ENCODE measurements at places on chromosomes 1 and 21.

DNA sequence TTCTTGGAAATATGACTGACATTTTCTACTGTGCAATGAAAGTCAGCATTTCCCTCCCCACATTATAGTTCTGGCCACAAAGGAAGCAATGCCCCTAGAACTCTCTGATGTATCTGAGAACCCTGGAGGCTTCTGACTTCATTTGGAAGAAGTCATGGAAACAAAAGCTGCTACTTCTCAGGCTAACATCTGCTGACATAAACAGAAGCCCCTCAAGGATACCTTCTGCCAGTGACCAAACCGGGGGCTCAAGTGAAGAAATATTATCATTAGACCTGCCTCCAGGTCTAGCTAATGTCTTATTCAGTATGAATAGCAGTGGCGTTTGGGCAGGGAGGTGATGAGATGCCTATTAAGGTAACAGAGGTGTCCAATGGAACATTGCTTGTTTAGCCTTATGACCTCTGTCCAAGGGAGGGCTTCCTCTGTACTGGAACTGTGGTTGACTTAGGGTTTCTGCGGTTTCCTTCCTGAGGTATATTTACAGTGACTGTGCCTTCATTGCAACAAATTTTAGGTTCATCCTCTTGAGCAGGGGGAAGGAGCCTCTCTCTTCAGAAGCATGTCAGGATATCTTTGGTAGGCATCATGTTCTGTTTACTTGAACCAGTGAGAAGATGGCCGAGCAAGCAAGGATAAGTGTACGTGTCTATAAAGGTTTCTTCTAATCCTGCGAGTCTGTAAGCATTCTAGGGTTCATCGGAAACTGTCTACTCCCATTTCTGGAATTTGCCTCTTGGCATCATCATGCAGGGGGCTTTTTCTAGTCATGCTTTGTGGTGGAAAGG is 161.7 kb downstream of the PBX1 start:
- DNase-seq = no peak

- no peak for DNase-seq
These were observed 2.7 kb downstream of the ZBED6 start for GRCh38 chr1:203797948-203798655.

- no peak for DNase-seq
These were observed 19.1 kb downstream of the MATN1 start for GRCh38 chr1:30704271-30704670.

- DNase-seq = no peak
These were observed 6.8 kb downstream of the ETV3L start for GRCh38 chr1:157092831-157093230.

DNA sequence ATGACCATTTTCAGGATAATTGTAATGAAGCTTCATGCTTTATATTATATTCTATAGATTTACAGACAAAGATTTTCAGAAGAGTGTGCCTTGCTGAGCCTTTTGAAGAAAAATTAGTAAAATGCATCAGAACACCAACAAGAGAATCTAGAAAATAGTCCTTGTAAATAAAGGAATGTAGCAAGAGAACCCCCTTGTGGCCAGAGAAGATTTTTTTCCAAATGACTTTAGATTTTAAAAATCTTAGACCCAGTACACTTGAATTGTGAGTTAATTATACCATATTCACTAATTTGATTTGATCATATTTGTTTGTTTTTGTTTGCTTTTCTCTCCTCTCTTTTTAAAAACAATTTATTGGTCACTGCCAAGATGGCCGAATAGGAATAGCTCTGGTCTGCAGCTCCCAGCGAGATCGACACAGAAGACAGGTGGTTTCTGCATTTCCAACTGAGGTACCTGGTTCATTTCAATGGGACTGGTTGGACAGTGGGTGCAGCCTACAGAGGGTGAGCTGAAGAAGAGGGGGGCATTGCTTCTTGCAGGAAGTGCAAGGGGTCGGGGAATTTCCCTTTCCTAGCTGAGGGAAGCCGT is 12.8 kb upstream of the IFI44L start:
- no peak for DNase-seq

GRCh38 chr1:64245495-64245894 is 42.1 kb downstream of the UBE2U start:
- DNase-seq = peak; percentile 5

GRCh38 chr1:246270236-246270635 is 236.8 kb downstream of the SMYD3 start:
- DNase-seq = no peak

DNA sequence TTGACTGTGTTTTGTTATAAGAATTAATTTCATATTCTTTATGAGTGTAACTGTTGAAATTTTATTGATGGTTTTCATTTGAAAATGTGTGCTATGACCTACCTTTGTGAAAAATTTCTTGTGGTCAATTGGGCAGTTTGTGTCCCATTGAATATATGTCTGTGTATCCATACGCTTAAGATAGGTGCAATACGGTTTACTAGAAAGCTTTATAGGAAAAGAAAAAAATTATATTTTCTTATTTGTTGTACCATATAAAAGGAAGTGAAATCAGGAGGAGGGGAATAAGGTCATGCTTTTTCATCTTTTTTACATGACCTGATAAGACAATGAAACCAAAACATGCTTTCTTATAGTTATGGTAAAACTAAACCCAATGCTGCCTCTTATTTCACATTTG is 807.7 kb downstream of the USP25 start:
- DNase-seq = no peak

DNA sequence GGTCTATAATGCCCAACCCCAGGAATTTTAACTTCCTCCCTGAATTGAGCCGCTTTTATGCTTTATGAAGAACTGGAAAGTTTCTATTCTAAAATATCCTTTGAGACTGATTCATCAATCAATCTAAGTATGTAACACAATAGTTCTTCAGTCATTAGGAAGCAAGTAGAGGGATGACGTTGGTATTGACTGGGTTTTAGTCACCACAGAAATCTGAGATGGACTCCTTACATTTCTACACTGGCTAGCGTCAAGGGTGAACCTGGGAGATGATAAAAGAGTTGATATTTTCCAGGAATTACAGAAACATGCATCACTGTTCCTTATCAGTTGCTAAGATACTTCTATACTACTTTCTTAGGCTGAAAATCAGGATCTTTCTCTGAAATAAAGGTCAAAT is 308.0 kb downstream of the HMCN1 start:
- DNase-seq = no peak

- DNase-seq = peak; percentile 37
These were observed at the start of gene FNDC10 for GRCh38 chr1:1599935-1600860. Gene FNDC10, minus strand, starts transcription at chr1:1600135. Its CDS starts 120 bp downstream, at chr1:1600015.

GRCh38 chr1:234781241-234782065 is 171.5 kb upstream of the IRF2BP2 start:
- DNase-seq = peak; percentile 24

GRCh38 chr1:30487042-30487441 is 236.3 kb downstream of the MATN1 start:
- no peak for DNase-seq

DNA sequence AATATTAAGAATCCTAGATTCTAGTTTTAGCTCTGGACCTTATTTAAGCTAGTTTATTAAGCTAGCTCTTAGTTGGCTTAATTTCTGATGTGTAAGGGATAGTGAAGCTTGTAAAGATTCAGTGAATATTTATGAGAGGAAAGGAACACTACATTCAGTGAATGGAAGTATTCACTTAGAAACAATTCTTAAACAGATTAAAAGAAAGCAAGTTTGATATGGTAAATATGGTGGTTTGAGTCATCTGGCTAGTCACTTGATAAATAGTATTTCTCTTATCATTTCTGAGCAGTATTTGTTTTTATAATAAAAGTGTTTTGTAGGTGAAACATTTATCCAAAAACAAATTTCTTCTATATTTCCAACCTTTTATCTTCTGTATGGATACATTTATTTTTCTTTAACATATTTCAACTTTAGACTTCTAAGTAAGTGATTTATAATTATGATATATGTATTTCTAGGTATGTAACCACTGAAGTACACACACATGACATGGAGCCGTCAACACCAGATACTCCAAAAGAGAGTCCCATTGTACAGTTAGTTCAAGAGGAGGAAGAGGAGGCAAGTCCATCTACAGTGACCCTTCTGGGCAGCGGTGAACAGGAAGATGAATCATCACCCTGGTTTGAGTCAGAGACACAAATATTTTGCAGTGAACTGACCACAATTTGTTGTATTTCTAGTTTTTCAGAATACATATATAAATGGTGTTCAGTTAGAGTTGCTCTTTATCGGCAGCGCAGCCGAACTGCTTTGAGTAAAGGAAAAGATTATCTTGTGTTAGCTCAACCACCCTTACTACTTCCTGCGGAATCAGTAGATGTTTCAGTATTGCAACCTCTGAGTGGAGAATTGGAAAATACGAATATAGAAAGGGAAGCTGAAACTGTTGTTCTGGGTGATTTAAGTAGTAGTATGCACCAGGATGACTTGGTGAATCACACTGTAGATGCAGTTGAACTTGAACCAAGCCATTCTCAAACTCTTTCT is 55.6 kb downstream of the SUCO start:
- no peak for DNase-seq

GRCh38 chr1:28984311-28984684 is 69.9 kb downstream of the EPB41 start:
- no peak for DNase-seq

DNA sequence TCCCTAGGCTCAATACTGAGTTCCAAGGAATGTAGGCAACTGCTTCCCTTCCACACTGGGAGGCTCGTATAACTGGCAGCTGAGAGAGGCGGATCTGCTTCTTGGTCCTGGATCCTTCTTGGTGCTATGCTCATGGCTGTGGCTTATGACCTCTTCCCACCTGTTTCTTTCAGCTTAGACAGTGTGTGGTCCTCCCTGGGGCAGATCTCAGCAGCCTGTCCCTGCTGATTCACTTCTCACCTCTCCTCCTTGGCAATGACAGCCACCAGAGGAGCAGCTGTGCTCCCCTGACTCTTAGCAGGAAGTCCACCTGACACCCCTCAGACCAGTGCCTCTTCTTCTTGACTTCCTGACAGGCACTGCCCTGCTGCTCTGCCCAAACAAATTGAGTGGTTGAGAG is 75.1 kb upstream of the PTGFRN start:
- DNase-seq = no peak

DNA sequence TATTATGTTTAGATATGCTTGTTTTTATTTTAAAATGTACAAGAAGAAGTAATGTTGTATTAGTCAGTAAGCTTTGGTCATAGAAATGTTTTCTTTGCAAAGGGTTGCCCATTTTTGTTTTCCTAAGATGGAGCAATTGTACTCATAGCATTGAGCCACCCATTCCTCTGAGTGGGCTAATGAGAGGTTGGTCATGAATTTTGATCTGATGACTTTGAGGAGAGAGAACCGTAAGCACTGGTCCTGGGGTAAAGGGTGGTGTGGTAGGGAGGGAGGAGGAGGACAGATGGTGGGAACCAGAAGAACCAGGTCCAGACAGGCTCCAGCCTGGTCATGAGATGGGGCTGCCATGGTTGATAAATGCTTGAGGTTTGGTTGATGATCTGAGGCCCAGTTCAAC is 15.9 kb upstream of the SLC6A9 start:
- DNase-seq = no peak

DNA sequence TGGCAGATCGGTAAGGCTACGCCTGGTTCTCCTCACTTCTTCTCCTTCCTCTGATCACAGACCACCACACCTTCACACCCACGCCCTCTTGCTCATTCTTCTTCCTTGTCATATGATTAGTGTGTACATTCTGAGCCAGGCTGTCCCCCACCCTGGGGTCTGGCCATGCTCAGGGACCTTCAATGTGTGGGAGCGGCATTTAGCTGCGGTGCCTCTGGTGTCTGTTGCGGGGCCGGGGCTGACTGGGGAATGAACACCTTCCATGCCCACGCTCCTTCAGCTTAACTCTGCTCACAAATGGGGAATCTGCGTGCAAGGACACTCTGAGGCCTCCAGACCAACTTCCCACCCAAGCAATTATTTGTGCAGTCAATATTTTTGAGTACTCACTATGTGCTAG is 29.4 kb downstream of the QSOX1 start:
- DNase-seq = no peak

DNA sequence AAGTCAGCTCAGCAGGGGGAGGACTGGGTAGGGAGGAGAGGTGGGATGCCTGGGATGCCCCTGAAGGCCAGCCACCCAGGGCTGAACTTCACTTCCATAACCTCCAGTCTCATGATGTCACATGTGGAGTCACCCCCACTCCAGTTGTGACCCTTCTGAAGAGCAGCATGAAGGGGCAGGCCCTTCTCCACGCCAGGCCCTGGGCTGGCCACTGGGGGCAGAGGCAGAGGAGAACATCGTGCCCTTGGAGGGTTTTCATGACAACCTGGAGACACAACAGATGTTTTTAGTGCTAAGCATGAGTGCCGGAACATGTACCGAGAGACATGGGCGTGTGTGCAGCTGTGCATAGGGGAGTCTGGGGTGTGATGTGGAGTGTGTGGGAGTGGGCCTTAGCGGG is 37.6 kb downstream of the FAAH start:
- DNase-seq = no peak

DNA sequence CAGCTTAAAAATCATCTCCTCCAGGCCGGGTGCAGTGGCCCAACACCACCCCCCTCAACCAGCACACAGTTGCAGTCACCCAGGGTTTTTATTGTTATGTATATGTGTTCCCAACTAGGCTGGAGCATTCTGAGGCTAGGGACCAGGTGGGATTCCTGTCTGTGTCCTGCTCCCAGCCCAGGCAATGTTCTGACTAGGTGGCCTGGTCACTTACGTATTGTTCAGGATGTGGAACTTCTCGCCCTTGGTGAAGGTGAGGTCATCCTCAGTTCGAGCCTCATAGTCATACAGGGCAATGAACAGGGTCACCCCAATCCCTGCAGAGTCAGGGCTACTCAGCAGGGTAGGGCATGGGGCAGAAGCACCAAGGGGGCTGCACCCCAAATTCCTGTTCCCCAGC is 12.2 kb downstream of the FGR start:
- peak; percentile 11 for DNase-seq

DNA sequence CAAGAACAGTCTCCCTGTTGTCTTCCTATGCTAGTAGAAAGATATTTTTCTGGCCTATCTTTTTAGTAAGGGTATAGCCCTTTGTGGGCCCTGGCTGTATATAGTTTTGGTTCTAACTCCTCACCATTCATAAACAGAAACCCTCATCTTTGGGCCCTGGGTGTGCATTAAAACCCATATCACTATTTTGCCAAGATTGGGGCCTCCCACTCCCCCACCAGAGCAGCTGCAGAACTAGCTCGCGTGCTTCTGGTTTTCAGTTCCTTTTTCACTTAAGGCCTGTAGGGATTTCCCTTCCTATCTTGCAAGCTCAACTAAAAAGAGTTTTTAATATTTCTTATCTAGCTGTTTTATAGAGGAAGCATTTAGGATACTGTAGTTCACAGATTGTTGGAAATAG is 106.4 kb downstream of the RGL1 start:
- DNase-seq = peak; percentile 80

- no peak for DNase-seq
These were observed 4.4 kb upstream of the RUNX1 start for GRCh38 chr21:35053356-35054096.

Measured in B cell (primary cell).